ENCODE measurements at places on chromosomes 16 and 17.

DNA sequence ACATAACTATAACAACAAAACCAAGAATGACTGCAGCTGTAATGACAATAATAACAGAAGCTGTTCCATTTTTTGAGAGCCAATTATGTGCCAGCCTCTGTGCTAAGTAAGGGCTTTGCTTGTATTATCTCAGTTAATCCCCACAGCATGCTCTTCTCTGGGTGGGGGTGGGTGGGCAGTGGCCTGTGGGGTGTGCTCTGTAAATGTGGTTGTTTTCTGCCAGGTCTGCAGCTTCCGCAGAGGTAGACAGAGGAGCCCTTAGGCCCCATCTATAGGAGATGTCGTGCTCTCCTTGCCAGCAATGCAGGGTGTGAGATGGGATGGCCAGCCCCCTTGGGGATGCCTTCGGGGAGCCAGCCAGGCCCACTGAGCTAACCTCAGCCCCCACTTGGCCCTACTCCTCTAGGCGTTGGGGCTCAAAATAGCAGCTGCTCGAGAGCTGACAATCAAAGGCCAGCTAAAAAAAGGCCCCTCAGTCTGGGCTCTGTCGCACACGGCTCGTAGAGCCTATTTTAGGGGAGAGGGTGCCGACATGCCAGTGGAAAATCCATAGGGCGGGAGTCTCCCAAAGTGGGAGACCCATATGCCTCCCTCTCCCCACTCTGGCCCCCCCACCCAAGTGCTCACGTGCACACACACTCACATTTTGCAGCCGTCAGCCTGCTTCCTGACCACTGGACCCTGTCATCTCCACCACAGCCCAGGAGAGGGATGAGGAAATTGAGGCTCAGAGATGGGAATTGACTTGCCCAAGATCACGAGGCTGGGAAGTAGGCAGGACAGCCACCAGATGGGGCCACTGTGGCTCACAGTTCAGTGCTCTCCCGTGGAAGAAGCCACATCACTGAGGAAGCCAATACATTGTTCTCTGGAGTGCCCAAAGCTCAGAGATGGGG, 15.8 kb downstream of the CDH16 start:
- no peak for DNase-seq

DNA sequence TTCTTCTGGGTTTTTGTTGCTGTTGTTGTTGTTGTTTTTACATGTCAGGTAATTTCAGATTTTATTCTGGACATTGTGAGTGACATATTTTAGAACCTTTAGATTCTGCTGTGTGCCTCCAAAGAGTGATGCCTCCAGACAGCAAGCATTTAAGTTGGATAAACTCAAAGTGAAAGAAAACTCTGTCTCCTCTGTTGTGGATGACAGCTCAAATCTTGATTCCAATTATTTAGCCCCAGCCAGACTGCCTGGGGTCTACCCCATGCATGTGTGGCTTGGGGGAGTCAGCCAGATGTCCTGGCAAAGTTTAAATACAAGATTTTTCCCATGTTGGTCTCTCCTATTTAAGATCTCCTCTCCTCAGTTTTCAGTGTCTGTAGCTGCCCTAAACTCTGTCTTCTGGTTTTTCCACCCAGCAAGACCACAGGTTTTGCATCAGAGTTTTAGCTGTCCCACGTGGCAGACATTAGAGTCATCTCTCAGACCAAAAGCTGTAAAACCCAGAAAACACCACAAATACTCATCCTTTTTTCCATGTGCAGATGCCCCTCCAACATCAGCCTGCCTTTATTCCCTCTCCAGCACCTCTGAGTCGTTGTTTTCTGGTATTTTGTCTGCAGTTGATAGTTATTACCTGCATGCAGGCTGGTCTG, 19.4 kb upstream of the ZNF469 start:
- no peak for DNase-seq

DNA sequence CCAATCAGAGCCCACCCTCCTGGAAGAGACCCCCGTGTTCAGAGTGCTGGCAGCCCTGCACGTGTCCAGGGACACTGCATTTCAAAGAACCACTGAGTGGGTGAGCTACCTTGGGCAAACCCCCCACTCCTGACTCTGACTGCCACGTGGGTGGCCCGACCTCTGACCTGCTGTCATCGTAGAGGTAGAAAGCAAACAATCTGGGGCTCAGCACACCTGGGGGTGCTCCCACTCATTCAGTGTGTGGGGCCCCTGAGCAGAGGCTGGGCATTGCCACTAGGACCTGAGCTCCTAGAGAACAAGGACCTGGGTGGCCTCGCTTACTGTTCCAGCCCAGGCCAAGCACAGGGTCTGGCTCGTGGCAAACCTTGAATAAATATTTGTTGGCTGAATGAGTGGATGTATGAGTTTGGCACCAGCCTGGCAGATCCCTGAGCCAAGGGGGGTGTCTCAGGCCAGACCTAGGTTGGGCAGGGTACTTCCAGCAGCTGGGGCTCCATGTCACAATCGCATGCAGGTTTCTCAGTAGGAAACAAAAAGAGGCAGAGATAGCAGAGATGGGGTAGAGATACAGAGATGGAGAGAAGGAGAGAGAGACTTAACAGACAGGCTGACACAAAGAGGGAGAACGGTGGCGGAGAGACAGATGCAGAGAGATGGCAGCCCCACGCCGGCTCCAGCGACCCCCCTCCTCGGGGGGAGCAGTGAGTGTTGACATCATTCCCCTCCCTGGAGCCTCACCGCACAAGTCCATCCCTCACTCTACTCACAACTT, 5.4 kb upstream of the DRC7 start:
- DNase-seq, result no peak

DNA sequence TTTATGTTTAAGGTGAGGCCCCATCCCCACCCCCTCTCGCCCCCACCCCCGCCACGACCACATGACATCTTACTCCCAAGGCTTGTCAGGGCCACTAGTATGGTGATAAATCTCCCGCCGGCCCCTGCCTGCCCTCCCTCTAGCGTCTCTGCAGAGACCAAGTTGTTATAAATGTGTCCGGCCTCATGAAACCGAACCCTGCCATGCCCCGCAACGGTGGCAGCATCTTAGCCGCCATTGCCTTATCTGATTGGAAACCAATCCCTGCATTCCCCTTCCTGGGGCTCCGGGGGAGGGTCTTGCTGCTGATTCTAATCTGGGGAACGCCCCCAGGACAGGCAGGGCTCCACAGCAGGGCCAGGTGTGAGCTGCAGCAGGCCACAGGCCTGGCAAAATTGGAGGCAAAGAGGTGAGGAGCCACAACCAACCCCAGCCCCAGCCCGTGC, 352.4 kb downstream of the C16orf95 start:
- no peak for DNase-seq

DNA sequence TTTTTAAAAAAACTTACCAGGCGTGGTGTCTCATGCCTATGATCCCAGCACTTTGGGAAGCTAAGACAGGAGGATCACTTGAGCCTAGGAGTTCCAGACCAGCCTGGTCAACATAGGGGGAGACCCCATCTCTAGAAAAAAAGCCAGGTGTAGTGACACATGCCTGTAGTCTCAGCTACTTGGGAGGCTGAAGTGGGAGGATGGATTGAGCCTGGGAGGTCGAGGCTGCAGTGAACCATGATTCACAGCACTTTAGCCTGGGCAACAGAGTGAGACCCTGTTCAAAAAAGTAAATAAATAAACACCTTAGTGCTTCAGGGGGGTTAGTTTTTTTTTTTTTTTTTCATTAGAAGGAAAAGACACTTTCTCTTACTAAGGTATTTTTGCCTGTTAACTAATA, 58.9 kb upstream of the LRRC37A3 start:
- DNase-seq, result no peak

GRCh38 chr17:8875957-8876356, 8.5 kb upstream of the PIK3R6 start:
- peak; percentile 81 for DNase-seq

GRCh38 chr17:29176558-29177351, 3.4 kb downstream of the MYO18A start:
- DNase-seq, result peak; percentile 27
